ENCODE measurements at places on chromosomes 13 and 19. TPM values are rescaled to one million over a fixed set of nuclear protein-coding genes. Genes with fewer than 3 reads are reported as not detected.

CDADC1 gene
- polyA plus RNA-seq = 6.4 TPM

SIGLEC5 gene
- polyA plus RNA-seq = not detected

SSC5D gene
- polyA plus RNA-seq = 2.1 TPM

ZNF284 gene
- polyA plus RNA-seq = 1.5 TPM

COMMD6 gene
- 236 TPM for polyA plus RNA-seq

BRSK1 gene
- 11.2 TPM for polyA plus RNA-seq

CC2D1A gene
- polyA plus RNA-seq = 5.1 TPM

DNA sequence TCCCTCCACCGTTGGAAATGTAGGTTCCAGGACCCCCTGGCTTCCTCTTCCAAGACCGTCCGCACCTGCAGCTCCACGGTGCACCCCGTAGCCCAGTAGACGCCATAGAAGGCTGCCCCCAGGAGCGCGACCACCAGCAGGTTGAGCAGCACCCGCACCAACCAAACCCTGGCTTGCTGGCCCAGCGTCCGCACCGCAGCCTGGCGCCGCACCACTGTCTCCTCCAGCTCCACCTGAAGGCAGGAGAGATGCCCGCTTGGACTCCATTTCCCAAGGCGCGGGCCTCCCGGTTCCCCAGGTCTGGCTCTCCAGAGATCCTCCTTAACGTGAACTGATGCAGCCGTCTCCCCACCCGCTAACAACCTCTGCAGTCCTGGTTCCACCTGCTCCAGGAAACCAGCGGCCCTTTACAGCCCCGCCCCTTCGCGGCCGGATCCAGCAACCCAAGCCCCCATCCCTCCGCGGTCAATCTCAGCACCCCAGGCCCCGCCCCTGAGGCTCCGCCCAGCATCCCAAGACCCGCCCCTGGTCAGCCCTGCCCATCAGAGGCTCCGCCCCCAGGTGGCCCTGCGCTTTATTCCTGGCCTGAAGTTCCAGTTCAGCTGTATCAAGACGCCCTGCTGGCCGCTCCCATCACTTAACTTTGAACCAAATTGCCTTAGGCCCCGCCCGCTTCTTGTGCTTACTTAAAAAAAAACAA lies 5.0 kb upstream of the LENG1 start:
- DNase-seq = no peak

DNA sequence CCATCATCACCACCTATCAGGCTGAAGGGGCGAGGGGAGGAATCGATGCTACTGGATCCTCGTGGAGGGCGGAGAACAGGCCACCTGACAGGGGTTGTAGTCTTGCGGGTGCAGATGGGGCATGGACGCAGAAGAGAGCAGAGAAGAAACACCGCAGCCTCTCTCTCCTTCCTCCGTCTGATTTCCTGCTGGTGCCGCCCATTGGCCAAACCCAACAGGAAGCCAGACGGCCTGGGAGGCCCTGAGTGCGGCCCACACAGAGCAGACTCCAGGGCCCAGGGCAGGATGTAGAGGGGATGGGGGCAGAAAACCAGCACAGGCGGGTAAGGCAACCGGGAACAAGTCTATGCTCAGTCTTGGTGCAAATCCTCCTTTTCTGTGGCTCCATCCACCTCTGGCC lies 15.4 kb downstream of the CEBPA start:
- DNase-seq = no peak

- no peak for DNase-seq
Measured at GRCh38 chr13:64073203-64073602, 2657.6 kb upstream of the PCDH20 start.

GRCh38 chr19:40640744-40641143 lies 39.6 kb downstream of the LTBP4 start:
- no peak for DNase-seq

DNA sequence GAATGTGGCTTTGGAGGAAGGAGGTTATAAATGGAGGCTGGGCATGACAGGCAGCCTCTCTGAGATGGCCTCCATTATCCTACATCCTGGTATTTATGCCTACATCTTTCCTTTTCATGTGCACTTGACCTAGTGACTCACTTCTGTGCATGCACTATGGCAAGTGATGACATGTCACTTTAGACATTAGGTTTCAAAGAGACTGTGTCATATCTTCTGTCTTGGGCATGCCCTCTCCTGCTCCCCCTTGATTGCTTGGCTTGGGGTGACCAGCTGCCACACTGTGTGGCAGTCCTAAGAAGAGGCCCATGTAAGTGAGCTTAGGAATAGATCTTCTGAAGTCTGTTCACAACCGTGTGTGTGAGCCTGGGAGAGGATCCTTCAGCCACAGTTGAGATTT lies 472.8 kb downstream of the FGF9 start:
- no peak for DNase-seq

DNA sequence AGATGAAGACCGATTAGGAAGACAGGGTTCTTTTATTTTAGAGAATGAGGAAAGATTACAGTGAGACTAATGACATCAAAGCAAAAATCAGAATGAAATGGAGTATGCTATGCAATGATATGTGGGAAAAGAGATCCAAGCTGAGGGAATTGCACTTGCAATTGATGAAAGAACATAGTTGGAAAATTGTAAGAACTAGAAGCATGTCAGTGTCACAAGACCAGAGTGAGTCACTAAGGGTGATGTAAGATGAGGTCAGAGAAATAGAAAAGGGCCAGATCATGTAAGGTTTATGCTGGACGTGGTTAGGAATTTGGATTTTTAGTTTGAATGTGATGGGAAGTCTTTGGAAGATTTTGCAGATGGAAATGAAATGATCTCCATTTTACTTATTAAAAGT lies 1937.3 kb downstream of the OLFM4 start:
- no peak for DNase-seq

GRCh38 chr19:16594681-16595091 lies 22.5 kb upstream of the SLC35E1 start:
- no peak for DNase-seq

DNA sequence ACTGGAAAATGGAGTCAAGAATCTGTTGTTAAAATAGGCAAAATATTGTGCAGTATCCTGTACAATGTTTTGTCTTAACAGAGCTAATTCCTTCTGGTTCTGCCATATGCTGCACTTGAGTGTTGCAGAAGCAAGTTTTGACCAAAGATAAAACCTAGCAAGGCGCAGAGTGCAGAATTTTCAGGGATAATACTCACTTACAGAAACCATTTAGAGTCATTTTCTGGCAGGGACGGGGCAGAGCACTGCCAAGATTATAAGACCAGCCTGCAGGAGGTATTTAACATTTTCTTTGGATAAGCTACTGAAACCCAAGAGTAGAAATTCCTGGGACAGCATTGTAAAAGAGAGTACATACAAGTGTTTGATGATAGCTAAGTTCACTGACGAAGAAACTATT lies 159.5 kb upstream of the EDNRB start:
- no peak for DNase-seq

- no peak for DNase-seq
Measured at GRCh38 chr13:106529415-106530170, 5.9 kb downstream of the EFNB2 start.

DNA sequence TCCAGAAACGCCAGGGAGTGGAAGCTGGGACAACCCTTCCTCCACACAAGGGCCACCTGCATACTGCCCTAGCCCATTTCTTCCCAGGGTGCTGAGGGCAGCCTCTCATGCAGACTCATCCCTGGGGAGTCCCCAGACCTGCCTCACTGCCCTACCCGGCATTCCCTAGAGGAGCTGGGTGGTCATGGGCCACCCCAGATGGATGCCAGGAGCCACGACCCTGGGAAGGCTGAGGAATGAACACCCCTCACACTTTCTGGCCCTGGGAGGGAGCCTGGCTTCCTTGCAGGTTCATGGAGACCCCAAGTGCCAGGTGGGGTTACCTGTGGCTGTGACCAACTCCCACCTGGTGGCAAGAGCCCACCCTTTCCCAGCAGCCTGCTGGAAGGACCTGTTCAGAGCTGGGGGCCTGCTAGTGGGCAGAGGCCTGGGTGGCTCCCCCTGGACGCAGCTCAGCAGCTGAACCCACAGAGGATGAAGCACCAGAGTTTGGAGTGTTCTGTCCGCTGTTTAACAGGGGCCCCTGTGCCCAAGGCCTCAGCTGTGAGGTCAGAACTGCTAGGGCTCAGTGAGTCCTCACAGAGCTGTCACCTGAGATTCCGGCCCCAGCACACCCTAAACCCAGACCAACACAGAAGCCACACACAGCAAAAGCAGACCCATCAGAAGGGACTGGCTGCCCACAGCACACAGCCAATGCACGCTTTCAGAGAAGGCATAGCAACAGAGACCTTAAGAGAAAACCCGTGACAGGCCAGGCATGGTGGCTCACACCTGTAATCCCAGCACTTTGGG lies 6.6 kb downstream of the ACP4 start:
- no peak for DNase-seq

- DNase-seq = no peak
Measured at GRCh38 chr19:34173193-34173956, 1.1 kb downstream of the LSM14A start.

- no peak for DNase-seq
Measured at GRCh38 chr19:38815059-38816001, 2.6 kb upstream of the LGALS4 start.

- DNase-seq = peak; percentile 11
Measured at GRCh38 chr19:50431343-50432220, 1.1 kb upstream of the MYBPC2 start.

GRCh38 chr19:46815833-46816627 lies 27.6 kb upstream of the SLC1A5 start:
- DNase-seq = no peak

DNA sequence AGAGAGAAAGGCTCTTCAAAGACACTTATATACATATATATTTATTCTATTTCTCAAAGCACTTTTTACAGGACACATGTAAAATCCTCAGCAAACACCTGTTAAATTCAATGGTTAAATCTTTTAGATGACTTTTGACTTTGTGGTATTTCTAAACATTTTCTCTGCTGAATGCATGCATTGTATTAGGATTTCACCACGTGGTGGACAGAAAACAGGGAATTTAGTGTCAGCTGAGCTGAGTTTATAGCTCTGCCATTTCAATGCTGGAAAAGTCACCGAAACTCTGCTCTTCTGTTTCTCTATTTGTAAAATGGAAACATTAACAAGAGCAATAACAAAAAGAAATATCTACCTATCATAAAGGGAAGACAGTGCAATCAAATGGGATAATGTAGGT lies 375.6 kb downstream of the ENOX1 start:
- DNase-seq = no peak

DNA sequence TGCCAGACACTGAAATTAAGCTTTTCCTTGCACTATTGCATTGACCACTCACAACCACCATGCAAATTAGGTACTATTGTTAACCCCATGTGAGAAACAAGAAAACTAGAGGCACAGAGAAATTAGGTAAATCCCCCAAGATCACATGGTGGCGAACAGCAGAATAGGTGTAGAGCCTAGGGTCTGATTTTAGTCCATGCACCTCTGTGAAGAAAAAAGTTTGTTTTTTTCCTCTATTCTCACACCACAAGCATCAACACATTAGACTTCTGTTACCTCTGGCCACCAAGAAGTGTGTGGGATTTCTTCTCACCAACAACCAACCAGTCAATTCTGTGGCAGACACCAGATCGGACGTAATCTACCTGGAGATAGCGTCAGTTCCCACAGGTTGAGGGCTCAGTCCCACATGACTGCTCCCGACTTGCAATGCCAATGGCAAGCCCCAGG lies 391.9 kb downstream of the COG6 start:
- no peak for DNase-seq

GRCh38 chr19:45676851-45677263 lies 8.8 kb downstream of the GIPR start:
- DNase-seq = no peak

- no peak for DNase-seq
Measured at GRCh38 chr13:88622362-88622973, 951.3 kb downstream of the SLITRK5 start.

DNA sequence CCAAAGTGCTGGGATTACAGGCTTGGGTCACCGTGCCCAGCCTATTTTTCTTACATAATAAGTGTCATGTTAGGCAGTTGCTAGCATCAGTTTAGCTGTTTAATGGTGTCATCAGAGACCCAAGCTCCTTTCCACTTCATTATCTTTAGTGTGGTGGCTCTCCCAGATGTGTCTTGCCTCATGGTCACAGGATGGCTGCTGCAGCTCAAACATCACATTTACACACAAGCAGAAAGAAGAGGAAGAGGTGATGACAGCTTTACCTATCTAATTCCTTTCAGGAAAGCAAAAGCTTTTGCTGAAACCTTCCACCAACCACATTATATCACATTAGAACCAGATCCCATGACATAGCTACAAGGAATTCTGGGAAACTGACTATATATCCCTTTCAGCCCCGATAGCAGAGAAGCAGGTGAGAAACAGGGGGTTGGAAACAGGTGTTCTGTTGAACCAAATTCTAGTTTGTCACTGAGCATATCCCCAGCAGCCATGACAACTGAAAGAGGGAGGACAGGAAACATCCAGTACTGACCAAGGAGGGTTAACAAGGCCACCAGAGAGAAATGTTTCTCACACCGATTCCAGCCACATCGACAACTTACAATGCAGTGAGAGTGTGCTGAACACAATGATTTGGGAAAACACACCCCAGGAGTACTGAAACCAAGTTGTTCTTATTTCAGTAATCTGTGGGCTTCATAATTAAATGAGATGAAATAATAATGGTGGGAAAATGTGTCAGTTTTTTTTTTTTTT lies 617.0 kb downstream of the UQCRFS1 start:
- no peak for DNase-seq

DNA sequence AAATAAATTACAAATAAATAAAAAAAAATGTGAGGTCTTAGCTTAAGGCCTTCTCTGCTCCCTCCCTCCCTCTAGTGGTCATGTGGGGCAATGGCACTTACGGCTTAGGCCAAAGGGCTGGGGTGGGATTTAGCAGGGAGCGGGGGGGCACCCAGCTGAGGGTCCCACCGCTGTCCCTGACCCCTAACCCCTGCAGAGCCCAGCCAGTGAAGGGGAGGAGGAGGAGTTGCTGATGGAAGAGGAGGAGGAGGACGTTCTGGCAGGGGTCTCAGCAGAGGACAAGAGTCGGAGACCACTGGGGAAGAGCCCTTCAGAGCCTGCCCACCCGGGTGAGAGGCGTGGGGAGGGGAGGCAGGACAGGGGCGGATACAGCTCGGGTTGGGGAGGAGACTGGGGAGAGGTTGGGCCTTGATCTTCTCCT lies 9.3 kb downstream of the MPND start:
- no peak for DNase-seq

Data from AG04450 (cell line).